ENCODE measurements at places on chromosomes 3 and 15.
A peak's percentile ranks its signal among the peaks of the same experiment; 100 is the strongest.

- no peak for DNase-seq
These were observed 52.3 kb downstream of the PGPEP1L start for GRCh38 chr15:98955331-98955730.

- no peak for DNase-seq
These were observed 265.0 kb downstream of the THRB start for GRCh38 chr3:24229468-24230221.

- DNase-seq, result no peak
These were observed 9.3 kb upstream of the ATP13A4 start for GRCh38 chr3:193564012-193564411.

- DNase-seq, result no peak
These were observed 4.0 kb downstream of the BAHD1 start for GRCh38 chr15:40444736-40445135.

DNA sequence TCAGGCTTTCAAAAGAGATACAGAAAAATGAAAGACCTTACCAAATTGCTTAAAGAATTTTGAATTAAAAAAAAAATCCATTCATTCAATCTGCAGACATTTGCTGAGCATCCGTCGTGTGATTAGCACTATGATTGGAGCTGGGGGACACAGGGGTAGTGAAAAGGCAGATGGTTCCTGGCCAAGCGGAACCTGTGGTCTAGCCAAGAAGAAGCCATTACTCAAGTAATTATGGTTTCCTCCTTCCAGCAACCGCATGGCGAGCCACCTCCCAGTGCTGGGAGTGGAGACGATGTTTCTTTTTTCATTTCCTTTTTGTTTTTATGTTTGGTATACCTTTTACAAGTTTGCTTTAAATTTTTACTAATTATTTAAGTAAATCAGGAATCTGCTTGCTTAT, 140.2 kb downstream of the CACNA2D3 start:
- DNase-seq, result no peak

GRCh38 chr3:183287301-183287971, 34.4 kb downstream of the B3GNT5 start:
- DNase-seq, result no peak

- no peak for DNase-seq
These were observed 91.6 kb downstream of the MESD start for GRCh38 chr15:80898040-80898439.

DNA sequence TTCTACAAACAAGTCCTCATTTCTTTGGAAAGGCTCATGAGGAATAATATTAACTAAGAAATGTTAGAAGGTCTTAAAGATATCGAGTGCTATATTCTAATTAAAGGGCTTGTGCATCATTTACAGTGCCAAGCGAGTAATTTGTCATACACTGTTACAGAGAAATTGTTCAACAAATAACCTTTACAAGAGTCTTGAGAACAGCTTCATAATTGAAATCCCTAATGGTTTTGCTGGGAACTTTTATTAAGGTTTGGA, 209.5 kb downstream of the MECOM start:
- no peak for DNase-seq

DNA sequence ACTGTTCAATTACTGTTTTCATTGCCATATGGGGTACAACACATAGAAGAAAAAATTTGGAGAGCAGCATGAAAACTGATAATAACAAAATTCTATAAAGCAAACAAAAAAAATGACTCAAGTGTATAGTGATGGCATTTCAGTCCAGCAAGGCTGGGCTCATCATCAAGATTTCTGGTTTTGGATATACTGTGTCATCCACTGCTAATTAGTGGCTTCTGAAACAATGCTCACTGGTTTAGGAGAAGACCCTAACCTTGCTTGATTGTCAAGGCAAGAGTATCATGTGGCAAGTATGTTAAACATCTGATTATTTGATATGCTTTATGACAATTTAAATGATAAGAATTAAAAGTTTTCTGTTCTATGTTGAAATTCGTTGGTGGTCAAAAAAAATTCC, 96.9 kb downstream of the RFX7 start:
- DNase-seq, result no peak

DNA sequence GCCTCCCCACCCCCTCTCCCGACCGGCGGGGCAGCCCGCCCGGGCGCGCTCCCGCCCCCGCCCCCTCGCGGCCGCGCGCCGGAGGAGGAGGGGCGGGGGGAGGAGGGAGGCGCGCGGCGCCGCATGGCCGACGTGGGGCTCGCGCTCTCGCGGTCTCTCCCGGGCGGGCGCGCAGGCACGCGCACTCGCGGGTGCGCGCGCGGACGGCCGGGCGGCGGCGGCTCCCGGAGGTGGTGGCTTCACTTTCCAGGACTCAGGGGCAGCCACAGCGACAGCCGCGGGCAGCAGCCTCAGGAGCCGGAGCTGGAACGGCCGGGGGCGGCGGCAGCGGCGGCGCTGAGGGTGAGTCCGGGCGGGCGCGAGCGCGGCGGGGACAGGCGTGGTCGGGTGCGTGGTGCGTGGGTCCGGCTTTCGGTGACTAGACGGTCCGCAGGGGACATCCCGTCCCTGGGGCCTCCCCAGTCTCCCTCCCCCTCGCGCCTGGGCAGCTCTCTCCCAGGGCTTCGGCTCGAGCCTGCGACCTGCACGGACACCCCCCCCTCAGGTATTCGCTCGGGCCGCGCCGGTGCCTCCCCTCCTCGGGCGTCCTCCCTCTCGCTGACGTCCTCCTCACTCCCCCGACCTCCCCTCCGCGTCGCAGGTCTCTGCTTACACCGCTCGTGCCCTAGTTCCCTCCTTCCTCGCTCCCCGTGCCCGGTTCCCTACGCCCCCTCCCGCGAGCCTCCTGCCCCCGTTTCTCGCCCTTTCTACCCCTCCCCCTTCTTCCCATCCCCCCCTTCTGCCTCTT, at the start of gene UBE2E2:
UBE2E2 (plus strand) TSS at position 407 of the 787 bp plus-strand sequence.
- DNase-seq, result peak; percentile 7

- DNase-seq, result no peak
These were observed 40.4 kb upstream of the CHMP2B start for GRCh38 chr3:87186608-87187159.

DNA sequence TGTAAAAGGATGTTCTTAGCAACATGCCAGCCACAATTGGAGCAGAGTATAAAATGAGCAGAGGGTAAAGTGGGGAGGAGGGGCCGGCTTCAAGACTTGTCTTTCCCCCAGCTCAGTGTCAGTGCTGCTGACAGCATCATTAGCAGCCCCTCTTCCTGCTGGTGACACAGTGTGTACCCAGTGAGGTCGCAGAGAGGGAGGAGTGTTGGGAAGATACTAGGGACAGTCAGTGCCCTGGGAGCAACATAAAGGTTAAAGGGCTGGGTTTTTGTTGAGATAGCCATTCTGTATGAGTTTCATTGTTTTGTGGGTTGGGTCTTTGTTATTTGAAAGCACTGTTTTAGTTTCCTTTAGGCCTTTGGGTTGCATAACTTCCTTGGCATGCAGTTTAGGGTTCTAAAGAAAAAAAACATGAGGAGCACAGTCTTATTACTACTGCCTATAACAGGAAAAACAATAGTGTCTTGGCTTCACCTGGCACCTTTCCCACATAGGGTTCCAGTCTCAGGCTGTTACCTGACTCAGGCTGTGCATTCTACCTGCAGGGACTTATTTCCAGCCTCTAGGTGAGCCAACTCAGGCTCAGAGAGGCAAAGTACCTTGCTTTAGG, 94.1 kb upstream of the SKOR1 start:
- DNase-seq, result no peak

GRCh38 chr3:109081746-109082510, 36.0 kb downstream of the MORC1 start:
- DNase-seq, result no peak

- DNase-seq, result no peak
These were observed 15.4 kb downstream of the PLXNA1 start for GRCh38 chr3:126998320-126998719.

DNA sequence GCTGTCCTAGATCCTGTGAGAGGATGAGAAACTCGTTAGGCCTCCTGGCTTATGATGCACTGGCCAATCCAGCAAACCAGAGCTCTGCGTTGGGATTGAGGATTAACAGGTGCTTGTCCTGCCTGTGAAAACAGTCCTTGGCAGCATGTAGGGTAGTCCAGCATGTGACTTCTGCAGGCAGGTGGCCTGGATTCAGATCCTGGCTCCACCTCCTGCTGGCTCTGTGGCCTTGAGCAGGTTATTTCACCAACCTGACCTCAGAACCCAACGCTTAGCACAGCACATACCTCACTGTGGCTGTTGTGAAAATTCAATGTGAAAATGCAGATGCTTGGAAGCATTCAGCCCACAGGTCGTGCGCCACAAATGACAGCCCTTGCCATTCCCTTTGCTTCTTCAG, 33.6 kb downstream of the PLA2G4D start:
- DNase-seq, result no peak

DNA sequence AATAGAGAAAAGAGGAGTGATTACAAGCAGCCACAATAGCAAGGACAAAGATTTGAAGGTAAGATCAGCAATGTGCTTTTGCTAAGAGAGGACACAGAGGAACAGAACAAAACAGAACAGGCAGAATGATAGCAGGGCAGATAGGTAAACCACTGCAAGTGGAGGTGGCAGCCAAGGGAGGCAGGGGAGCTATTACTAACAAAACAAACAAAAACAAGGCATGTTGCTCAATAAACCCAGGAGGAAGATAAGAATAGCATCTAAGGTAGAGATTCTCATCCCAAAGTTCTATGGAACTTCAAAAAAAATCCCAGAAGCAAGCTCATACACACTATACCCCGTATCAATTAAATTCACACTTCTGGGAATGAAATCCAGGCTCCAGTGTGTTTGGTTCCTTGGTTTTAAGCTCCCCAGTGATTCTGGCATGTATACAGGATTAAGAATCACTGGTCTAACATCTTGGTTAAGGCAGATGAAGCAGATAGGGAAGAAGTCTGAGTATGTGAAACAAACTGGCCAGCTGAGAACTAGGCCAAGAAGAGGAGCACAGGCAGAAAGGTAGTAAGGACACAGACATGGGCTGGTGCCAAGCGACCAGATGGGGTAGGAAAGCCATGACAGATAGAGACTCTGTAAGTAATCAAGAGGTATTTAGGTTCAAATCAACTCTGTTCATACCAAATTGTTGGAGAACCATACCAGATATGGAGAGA, 189.2 kb downstream of the DTWD1 start:
- no peak for DNase-seq

DNA sequence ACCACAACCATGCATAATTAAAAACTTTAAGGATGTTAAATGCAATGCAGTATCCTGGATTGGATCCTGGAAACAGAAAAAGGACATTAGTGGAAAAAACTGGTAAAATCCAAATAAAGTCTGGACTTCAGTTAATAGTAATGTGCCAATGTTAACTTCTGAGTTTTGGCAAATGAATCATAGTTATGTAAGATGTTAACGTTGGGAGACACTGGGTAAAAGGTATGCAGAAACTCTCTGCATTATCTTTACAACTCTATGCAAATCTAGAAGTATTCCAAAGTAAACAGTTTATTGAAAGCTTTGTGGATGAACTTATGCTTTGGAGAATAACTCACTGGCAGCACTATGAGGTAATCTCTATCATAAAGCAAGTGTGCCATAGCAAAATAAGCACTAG, 357.4 kb downstream of the RORA start:
- DNase-seq, result no peak

GRCh38 chr15:71779073-71779797, 31.1 kb upstream of the NR2E3 start:
- DNase-seq, result no peak

DNA sequence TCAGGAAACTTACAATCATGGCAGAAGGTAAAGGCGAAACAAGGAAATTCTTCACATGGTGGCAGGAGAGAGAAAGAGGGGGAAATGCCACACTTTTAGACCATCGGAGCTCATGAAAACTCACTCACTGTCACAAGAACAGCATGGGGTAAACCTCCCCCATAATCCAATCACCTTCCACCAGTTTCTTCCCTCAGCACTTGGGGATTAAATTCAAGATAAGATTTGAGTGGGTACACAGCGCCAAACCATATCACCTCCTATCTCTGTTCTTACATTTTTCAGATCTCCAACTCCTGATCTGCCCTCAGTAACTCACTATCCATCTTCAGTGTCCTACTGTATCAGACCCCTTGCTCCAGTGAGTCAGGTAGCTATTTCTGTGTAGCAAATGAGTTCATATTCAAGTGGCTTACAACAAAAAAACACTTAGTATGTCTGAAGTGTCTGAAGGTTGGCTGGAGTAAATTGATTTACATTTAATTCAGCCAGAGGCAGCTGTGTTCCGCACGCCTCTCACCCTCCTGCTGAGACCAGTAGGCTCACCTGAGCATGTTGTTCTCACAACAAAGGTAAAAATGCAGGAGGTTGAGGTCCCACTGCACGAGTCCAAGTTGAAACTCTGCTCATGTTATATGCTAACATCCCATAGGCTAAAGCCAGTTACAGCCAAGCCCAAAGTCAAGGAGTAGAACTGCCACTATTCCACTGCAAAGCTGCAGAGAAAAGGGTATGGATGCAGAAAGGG, 180.7 kb upstream of the LMCD1 start:
- DNase-seq, result no peak

DNA sequence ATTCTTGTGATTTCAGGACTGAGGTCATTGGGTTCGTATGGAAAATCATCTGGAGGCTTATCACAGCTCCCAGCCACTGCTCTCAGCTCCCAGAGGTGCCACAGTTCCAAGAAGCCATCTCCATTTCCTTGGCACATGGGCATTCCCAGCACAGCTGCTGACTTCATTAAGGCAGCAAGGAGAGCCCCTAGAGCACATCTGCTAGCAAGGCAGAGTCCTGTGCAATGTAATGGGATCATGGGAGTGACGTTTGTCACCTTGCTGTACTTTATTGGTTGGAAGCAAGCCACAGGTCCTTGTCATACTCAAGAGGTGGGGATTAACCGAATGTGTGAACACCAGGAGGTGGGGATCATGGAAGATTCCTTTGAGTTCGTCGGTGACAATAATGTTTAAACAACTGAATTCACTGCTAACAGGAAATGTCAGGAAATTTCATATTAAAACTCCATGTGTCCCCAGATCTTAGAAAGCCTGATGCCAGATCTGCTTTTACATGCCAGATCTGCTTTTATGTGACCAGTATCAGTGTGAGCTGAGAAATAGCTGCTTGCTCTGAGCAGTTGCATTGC, 148.8 kb downstream of the GABRG3 start:
- no peak for DNase-seq

GRCh38 chr3:145815707-145816413, 345.1 kb downstream of the PLOD2 start:
- DNase-seq, result no peak

DNA sequence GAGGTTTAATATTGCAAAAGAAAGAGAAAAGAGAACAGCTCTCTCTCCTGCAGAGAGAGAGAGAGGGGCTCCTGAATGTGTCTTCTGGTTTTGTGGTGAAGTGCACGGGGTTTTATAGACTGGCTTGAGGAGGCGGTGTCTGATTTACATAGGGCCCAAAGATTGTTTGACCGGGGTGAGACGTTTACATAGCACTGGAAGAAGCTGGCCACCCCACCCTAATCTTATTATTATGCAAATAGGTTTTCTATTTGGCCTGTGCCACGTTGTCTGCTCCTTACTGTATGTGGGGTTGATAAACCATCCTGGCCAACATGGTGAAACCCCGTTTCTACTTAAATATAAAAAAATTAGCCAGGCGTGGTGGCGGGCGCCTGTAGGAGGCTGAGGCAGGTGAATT, 268.6 kb downstream of the SV2B start:
- DNase-seq, result no peak

- DNase-seq, result no peak
These were observed 167.2 kb upstream of the SLC2A2 start for GRCh38 chr3:171193693-171194092.

- no peak for DNase-seq
These were observed 104.9 kb downstream of the OXNAD1 start for GRCh38 chr3:16369885-16370284.
